ENCODE measurements at places on chromosomes 7 and 10.

DNA sequence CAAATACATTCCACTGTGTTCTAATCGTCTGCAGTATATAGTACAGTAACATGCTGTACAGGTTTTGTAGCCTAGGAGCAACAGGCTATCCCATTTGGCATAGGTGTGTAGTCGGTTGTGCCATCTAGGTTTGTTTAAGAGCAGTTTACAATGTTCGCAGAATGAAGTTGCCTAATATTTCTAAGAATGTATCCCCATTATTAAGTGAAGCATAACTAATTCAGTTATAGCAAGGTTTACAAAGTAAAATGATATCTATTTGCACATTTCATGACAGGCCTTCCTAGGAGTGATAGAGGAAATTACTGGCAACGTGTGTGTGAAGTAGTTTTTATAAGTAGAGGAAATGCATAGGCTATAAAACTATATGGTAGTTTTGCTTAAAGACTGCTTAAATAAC lies 4.0 kb downstream of the CREM start:
- no peak for DNase-seq

DNA sequence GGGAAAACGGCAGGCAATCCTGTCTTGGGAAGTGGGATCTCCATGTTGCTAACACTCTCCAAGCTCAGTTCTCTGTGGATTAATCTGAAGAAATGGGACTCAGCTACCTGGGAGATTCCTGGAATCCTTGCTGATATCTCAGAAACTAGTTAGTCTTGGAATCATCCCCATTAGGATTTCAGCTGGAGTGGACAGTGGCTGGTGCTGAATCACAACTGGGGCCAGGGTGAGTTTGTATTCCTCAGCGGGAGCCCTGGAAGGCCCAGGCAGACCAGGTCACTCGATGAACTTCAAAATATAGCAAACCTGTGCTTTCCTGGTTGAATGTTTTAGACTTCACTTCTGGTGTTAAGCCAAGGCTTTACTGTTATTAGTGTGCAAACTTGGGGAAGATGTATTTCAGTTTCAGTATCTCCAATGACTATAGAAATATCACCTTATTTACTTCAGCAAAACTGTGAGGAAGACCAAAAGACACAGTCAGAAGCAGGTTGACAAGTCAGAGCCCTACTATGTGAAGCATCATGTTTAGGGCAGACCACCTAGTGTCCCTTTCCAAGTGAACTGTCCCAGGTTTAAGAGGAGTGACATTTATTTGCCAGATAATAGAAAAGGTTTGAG lies 126.1 kb downstream of the AOAH start:
- DNase-seq = no peak

- no peak for DNase-seq
Measured at GRCh38 chr7:90654718-90655427, 58.8 kb downstream of the CDK14 start.

DNA sequence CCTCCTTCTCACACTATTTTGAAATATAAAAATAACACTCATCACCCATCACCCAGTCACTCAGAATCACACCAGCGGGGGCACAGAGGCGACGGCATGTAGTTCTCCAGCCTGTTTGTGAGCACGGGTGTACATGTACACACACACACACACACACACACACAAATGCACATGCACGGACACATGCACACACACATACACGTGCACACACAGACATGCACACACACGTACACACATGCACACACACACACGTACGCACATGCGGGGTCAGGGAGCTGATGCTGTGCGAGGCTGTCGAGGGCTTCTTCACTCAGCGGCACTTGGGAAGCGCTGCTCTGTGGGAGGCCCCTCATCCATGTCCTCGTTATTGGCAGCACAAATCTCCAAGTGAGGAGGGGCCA lies 178.8 kb downstream of the ELFN1 start:
- no peak for DNase-seq

DNA sequence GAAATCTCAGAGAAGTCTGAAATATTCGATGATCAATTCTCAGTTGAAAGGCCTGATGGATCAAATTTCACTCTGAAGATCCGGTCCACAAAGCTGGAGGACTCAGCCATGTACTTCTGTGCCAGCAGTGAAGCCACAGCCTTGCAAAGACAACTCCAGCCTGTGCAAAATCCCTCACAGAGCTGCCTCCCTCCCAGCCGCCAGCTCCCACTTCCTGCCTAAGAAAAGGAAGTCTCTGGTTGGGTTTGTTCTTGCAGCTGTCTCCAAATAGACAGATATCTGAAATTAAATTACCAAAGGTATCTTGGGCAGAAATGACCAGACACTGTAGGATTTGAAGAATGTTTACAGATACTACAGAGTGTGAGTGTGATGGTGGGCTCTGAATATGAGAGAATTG lies 43.4 kb upstream of the PRSS58 start:
- DNase-seq = no peak

GRCh38 chr10:18240185-18240882 lies 100.1 kb downstream of the CACNB2 start:
- no peak for DNase-seq

DNA sequence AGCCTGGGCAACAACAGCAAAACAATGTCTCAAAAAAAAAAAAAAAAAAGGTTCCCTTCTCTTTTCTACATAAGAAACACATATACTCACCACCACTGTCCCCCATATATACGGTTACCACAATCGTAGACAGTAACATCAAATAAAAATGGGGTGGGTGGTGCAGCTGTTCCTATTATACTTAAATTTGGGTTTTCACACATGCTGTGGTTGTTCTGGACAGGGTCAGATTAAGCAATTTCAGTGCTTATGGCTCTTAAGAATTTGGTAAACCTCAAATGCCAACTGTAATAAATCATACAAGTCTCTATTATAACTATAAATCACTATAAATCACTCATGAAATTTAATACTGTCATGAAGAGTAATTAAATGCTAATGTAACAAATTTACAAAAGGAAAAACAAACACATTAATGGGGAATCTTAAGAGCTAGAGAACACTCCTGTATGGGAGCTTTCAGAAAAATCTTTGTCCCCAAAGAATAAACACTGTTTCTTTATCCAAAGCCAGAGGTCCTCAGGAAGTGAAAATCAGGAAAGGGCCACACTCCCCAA lies 143.6 kb downstream of the GLI3 start:
- DNase-seq = no peak

- no peak for DNase-seq
Measured at GRCh38 chr7:112488264-112488552, 7.4 kb downstream of the LSMEM1 start.

DNA sequence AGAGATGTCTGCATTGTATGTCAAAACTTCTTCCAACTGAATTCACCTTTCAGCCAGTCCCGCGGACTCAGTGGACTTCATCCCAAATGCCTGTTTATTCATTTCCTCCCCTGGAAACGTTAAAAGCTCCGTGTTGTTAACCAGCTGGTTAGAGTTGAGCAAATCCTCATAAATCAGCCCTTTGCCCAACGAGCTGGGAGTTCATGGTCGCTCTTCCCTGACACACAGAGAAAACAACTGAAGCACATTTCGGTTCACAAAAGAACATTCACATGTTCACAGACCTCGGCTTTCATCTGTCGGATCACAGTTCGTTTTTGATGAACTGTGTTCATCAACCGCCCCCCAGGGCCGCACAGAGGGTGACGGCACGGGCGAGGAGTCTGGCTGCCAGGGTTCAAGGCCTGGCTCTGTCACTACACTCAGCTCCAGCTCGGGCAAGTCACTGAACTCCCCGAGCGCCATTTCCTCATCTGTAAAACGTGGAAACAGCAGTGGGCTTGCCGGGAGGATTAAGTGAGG lies 62.6 kb downstream of the GLI3 start:
- no peak for DNase-seq

DNA sequence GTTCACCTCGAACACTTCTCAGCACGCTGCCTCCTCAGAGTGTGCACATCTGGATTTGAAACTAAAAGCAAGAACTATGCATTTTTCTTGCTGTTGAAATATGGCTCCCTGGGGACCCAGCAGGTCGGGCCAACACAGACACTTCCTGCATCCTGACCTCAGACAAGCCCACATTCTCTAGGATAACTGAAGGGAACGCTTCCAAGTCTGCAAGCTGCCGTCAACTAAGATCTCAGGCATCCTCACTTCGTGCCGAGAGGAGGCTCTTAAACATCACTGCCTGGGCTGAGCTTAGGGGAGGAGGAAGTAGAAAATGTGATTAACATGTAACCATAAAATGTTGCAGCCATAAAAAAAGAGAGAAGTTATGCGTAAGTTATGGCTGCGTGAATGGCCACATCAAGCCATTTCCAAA lies 65.5 kb downstream of the PYROXD2 start:
- DNase-seq = no peak

DNA sequence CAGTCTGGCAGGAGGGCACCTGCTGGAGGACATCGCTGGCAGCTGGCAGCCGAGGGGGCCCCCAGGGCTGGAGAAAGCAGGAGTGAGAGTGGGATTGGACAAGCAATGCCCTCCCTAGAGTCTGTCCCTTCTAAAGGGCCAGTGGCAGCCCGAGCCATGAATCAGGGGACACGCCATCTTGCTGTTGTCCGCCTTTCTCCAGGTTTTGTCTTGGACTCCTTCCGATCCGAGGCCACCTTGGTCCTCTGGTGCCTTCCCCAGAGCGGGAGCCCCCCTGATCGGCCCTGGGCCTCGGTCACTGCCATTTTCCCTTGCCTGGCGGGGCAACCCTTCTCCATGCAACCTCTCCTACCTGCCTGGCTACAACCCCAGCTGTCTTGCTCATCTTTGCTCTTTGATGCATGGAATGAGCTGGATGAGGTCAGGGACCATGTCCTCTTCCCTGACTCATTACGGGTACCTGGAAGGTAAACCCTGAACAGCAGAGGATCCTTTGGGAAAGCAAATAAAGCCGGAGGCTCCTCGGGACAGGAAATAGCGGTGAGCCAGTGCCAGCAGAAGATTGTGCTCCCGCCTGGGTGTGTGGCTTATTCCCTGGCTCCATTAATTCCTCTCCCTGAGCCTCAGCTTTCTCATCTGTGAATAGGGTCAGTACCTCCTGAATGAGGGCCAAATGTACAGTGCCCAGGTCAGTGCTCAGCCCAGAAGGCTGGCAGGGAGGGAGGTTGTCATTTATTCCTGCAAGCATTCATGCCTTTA lies 112.0 kb downstream of the GRK5 start:
- DNase-seq = no peak

- no peak for DNase-seq
Measured at GRCh38 chr10:112333452-112333851, 40.5 kb upstream of the ACSL5 start.

GRCh38 chr7:30303312-30304039 lies 19.1 kb downstream of the ZNRF2 start:
- DNase-seq = no peak

- no peak for DNase-seq
Measured at GRCh38 chr10:51706225-51706624, 6.8 kb upstream of the CSTF2T start.

- DNase-seq = peak; percentile 24
Measured at GRCh38 chr10:60359066-60359465, 30.6 kb downstream of the ANK3 start.

- no peak for DNase-seq
Measured at GRCh38 chr10:44899450-44900080, 11.6 kb upstream of the TMEM72 start.

DNA sequence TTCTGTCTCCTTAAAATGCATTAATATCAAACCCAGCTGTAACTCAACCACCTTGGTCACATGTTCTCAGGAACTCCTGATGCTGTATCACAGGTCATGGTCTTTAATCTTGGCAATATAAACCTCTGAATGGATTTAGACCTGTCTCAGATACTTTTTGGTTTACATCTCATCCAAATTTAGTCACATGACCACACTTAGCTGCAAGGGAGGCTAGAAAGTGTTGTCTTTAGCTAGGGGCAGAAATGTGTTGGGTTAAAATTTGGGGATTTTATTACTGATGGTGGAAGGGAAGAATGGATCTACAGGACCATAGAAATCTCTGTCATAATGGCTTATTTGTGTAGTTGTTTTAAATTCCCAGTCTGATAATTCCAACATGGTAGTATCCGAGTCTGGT lies 29.6 kb upstream of the IL15RA start:
- DNase-seq = no peak

- no peak for DNase-seq
Measured at GRCh38 chr7:135928136-135928535, 49.0 kb downstream of the MTPN start.

DNA sequence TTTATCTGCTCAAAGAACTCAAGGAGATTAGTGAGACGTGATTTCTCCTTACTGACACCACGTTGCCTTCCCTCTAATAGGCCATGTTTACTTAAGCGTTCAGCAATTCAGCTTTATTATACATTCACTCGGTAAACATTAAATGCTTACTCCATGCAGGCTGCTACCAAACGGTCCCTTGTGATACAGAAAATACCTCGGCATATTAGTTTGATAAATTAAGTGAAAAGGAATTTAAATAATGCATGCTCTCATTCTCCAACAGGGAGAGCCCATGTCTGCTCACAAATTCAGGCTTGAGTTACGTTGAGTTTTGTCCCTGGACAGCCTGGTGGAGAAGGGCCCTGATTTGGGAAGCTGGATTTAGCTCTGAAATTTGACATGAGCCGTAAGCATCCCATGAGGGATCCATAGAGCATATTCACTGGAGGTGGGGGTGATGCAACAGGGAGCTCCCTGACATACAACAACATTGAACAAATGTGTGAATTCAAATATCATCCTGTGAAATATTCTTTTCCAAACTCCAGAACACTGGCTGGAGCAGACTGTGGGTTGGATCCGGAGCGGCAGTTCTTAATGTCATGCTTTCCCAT lies 86.3 kb downstream of the TBXAS1 start:
- DNase-seq = no peak

DNA sequence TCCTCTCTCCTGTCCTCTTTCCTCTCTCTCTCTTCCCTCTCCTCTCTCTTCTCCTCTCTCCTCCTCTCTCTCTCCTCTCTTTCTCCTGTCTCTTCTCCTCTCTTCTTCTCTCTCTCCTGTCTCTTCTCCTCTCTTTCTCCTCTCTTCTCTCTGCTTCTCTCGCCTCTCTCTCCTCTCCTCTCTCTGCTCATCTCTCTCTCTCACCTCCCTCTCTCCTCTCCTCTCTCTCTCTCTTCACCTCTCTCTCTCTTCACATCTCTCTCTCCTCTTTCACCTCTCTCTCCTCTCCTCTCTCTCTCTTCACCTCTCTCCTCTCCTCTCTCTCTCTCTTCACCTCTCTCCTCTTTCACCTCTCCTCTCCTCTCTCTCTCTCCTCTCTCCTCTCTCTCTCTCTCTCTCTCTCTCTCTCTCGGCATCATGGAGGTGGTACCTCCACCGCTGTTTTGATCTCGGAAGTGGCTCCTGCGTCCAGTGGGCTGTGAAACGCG lies 30.1 kb downstream of the CFAP46 start:
- no peak for DNase-seq

- DNase-seq = no peak
Measured at GRCh38 chr10:5187867-5188266, 2.9 kb upstream of the AKR1C8 start.

DNA sequence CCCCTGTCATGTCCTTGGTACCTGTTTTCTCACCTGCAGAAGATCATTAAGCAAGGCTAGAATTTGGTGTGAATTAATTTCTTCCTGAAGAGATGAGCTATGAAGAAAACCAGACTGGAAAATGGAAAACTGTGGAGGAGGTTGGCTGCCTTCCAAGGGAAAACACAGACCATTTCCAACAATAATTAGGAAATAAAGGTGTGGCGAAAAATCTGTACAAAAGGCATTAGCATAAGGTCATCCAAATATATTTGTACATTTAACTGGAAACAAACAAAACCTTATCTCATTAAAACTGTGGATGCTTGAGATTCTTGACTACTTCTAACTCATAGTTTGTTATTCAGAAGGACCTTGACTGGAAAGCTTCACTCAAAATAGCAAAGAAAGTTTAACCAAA lies 1.7 kb downstream of the STN1 start:
- no peak for DNase-seq
